ENCODE measurements at places on chromosomes 5 and 9.

DNA sequence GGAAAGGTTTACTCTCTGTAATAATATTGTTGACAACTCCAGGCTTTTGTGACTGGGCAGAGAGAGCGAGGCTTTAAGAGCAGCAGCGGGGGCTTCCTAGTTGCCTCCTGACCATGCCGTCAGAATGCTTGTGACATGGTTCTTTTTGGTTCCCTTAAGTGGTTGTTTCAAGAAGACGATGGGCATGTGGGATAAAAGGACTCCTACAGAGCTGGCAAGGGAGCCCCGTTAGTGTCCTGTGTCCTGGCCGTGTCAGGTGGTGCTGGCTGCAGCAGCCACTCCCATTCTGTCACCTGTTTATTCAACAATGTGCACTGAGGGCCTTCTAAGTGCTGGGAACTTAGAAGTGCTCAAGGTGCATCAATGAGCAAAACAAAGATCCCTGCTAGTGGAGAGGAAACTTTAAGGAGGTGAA is 19.7 kb downstream of the LCP2 start:
- no peak for DNase-seq

DNA sequence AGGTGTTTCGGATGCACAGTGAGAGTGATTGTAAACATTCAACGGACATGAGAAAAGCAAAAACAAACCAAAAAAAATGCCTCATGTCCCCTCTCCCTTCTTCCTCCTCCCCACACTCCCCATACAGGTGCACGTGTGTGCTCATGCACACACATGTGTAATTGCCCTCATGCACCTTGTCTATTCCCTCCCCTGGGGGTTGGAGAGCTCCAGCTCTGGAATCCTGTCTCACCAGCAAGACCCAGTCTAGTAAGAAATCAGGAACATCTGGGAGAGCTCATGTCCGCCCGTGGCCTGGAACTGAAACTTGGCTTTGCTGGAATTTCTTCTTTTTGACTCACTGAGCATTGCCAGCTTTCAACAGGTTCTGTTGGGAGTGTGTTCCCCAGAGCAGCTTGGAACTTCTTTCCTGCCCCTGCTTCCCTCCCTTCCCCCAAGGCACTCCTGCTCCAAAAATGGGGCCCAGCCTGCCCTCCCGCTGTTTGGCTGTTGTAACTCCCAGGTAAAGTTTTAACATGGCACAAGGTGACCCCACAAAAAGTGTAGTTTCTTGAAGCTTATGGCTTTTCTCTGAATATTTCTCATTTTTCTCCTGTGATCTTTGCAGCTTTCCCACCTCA is 190.1 kb downstream of the NR3C1 start:
- DNase-seq = no peak

DNA sequence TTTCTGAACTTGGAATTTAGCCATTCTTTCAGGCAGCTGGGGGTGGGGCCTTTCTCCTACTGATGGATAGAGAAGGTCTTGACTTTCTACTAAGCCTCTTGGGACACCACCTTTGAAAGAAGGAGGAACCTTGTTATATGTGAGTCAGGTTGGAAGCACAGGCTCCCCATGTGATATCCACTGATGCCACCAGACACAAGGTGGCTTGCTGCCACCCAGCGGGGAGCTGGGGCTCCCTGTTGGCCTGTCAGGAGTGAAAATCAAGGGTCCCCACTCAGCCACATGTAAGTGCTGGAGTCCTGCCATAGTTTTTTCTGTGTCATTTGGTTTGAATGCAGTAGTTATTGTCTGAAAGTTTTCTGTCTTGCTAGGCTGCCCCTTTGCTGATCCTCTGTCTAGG is 252.4 kb upstream of the NFIL3 start:
- DNase-seq = no peak

- no peak for DNase-seq
These were observed 20.6 kb upstream of the SCAMP1 start for GRCh38 chr5:78339617-78340436.

- no peak for DNase-seq
These were observed 136.3 kb upstream of the RASEF start for GRCh38 chr9:83199240-83199639.

DNA sequence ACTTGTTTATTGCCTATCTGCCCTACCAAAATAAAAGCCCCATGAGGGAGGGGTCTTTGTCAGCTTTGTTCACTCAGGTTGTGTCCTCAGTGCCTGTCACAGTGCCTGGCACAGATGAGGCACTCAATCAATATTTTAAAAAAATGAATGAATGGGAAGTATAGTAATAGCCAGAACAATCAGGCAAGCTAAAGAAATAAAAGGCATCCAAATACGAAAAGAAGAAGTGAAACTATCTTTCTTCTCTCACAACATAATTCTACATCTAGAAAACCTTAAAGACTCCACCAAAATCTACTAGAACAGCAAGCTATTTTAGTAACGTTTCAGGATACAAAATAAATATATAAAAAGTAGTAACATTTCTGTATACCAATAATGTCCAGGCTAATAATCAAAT is 37.8 kb upstream of the C5orf63 start:
- DNase-seq = no peak

DNA sequence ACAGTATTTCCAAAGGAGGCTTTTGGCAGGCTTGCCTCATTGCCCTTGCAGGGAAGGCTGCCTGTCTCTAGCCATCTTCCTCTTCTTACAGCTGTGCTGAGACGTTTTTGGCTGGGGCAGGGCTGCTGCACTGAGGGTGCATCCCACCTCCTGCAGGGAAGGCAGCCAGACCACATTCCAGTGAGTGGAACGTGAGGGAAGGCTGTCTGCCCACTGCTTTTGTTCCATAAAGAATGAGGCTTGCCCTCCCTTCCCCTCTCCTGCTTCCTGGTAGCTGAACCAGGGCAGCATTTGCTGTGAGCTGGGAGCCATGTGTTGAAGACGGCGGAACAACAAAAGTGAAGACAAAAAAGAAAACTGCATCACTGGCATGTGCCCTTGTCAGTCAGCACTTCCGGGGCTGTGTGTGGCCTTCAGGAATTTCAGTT is 16.8 kb downstream of the MGAT1 start:
- no peak for DNase-seq

DNA sequence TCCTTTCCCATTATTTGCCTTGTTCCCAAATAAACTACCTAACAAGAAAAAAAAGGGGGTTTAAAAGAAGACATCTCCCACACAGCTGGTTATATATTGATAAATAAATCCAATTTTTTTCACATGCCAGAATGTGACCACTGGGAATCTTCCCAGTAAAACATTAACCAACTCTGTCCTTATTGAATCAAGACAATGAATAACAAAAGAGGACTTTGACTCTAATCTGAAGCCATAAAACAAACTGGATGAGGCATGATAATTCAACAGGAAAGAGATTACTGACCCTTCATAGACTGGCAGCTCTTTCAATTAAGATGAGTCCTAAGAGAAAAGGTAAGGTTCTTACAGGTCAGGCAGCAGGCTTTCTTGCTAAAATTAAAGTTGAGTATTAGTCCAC is 165.8 kb upstream of the CDH6 start:
- no peak for DNase-seq

Measured in brain pericyte (primary cell).